Hematopoietic multipotent progenitor cell (in vitro differentiated cells): ENCODE measurements at places on chromosomes 1 and 21.
A peak's percentile ranks its signal among the peaks of the same experiment; 100 is the strongest.

DNA sequence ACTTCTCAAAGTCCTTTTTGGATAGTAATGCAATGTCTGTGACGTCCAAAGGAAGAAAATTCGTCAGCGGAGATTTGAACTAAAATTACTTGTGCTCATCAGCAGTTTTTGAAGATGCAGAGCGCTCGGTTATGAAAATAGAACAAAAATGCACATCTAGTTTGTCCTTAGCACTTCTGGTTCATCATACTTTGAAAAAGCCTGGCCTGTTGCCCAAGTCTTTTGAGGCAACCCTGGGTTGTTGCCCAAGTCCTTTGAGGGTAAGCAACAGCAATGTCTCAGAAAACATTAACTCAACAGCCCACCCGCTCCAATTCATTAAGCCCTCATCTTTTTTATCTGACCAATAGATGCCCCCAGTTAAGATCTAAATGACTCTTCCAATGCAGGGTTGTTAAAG lies 91.9 kb downstream of the HUNK start:
- DNase-seq, result no peak

- no peak for DNase-seq
Measured at GRCh38 chr1:61692155-61692800, 32.7 kb downstream of the TM2D1 start.

DNA sequence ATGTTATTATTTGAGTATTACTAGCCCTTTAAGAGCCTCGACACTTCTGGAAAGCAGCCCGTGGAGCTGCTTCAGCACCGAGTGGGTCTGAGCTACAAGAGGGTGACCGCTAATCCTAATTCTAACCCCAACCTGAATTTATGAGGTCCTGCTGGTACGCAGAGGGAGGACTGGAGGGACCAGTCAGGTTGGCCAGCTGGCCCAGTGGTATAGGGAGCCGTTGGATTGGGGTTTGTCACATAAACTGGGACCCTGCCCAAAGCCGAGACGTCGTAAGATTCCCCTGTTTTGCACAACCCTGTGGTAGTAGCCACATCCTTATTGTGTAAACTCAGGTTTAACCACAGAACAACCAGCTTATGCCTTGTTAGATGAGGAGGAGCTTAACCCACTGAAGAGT lies 60.8 kb upstream of the F3 start:
- peak; percentile 72 for DNase-seq

GRCh38 chr1:99627615-99628014 lies 18.3 kb upstream of the PALMD start:
- DNase-seq, result no peak

DNA sequence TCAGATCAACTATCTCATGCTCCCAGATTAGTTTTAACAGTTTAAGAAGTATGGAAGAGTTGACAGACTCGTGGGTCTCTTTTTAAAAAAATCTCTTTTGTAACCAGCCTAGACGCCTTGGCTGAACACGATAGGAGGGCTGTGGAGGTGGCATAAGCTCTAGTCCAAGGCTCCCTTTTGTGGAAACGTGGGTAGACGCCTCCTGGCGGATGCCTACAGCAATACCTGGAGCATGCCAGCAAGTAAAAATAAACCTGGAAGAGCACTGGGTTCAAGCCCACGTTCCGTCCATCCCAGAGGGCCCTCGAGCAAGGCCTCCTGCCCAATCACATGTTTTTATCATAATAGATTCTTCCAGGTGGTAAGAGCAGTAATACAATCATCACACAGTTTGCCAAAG lies 87.9 kb downstream of the RGS7 start:
- DNase-seq, result no peak

- DNase-seq, result peak; percentile 58
Measured at GRCh38 chr1:74652711-74653139, 20.9 kb downstream of the ERICH3 start.

DNA sequence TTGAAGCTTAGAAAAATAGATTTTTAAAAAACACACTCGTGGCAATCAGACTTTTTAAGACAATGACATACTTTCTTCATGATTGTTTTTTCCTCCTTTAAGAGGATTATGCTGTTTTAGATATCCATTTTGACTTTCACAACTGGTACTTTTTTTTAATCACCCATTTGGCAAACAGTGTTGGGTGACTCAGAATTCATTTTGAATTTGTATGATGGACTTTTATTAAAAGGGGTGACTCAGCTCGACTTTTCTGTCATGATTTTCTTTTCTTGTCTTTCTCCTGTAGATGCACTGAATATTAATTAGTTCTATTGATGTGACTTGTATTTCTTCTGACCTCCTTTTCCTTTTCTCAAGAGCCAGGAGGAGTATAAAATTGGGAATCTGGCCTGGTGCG lies 44.7 kb downstream of the FMN2 start:
- DNase-seq, result no peak

- DNase-seq, result no peak
Measured at GRCh38 chr1:165662186-165662585, 31.2 kb downstream of the MGST3 start.
